ENCODE measurements at places on chromosomes 2 and 18.

GRCh38 chr18:72155327-72155726, 388.8 kb downstream of the CBLN2 start:
- no peak for DNase-seq

DNA sequence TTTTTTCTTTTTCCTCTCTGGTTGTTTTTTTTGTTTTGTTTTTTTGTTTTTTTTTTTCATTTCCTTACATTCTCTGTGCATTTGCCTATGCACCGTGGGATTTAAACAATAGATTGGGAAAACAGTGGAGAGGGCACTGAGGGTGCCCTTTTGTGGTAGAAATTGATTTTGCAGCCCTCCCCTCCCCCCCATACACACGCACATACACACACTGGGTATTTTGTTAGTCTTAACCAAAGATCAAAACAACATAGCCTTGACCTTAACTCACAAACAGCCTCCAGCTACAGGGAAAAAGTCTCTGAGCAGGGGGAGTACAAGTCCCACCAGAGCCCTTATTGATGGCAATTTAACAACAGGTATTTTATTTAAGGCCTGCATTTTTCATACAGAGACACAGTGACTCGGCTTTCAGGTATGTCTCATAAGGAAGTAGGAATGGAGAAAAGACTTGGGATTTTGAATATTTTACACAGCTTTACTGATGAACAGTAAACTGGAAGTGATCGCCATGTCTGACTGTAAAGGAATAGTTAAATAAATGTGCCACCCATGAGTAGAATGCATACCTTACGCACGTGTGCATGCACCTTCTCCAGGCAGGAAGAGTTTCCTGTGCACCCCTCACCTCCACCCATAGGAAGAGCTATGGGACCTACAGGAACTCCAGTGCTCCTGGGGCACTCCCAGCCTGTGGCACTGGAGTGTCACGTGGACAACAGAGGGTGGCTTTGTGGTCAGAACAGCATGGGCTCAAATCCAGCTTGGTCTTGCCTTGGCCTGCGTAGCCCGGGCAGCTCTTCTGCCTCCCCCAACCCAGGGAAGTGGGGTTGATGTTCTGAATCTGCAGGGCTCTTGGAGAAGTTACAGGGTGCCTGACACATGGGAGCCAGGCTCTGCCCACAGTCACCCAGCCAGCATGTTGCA, 266.4 kb downstream of the ANAPC1 start:
- no peak for DNase-seq

- DNase-seq, result no peak
Measured at GRCh38 chr2:42830922-42831574, 38.7 kb upstream of the HAAO start.

- no peak for DNase-seq
Measured at GRCh38 chr18:58549814-58550339, 79.0 kb downstream of the ALPK2 start.

DNA sequence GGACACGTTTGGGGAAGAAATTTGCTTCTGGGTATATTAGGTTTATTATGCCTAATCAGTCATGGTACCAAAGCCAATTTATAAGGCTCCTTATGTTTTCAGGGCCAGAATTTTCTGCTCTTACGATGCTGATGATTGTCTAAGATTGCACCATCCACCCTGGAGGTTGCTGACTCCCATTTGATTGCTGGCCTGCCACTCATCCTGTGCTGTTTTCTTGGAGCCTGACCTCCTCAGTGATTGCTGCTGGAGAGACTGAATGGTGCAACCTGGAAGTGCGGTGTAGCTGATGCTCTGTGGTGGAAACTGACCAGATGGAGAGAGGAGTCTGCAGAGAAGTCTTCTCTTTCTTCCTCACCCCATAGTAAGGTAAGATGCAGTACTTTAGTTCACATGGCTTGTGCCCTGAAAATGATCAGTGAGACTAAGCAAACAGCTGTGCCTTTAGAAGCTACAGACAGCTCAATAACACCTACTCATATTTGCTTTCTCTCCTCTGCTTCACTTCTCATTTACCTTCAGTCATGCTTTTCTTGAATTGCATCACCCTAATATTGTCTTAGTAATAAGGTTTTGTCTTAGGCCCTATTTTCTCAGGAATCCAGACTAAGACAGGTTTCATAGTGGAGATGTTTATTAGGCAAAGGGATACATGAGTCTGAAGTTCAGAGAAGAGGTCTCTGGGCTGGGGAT, 17.4 kb downstream of the ZNF24 start:
- no peak for DNase-seq
